ENCODE measurements at places on chromosomes 6 and 20.

DNA sequence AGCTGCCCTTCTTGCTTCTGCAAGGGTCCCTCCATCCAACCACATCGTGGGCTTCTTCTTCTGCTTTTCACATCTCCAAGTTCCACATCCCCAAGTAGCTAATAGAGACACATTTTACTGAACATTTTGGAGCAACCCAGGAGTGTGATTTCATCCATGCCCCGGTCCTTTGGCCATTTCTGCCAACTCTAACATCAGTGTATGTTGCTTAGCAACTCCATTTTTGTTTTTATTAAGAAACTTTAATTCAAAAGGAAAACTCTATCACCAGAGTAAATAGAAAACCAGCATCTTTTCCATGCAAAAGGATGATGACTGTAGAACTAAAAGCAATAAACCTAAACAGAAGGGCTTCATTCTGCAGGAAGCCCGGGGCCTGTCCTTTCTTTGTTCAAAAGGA lies 32.7 kb upstream of the SULF2 start:
- DNase-seq = no peak

GRCh38 chr20:57663681-57664451 lies 43.6 kb upstream of the ZBP1 start:
- no peak for DNase-seq

GRCh38 chr6:19269341-19269898 lies 567.8 kb upstream of the ID4 start:
- no peak for DNase-seq

DNA sequence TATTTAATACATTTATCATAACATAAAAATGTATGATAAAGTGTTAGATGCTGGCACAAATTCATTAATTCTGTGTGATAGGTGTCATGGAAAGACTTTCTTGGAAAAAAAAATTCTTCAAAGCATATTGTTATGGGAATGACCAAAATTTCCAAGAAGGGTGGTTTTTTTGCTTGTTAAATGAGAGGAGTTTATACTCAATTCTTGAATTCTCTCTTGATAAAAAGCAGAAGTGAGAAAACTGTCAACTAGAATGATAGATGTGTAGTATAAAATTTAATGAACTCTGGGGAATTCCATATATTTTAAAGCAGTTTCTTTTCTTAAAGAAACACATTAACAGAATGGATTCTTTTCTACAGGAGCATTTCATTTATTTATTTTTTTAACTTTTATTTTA lies 62.0 kb upstream of the SNAP91 start:
- DNase-seq = no peak

GRCh38 chr20:63064745-63065711 lies 58.3 kb upstream of the BHLHE23 start:
- no peak for DNase-seq

DNA sequence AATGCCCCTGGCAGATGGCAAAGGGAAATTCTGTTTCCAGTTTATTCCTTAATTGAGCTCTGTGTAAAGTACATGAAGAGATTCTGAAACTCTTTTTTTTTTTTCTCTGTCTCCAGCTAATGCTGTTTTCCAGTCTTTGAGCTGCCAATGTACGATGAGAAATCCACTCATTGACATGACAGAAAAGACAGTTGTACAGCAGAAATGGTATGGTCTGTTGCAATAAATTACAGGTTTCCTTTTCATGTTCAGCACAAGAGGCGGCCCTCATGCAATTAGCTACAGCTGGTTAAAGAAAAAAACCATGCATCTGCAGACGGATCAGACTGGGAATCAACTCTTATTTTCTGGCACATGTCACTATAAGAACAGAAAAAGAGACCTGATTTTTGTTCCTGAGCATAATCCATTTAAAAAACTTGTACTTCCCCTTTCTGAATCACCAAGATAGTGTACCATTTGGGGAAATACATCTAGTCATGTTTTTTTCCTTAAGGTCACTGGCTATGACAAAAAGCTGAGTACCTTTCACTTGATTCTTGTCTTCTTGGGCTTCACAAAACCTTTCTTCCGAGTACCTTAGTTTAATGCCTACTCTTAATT lies 289.8 kb upstream of the PREP start:
- DNase-seq = peak; percentile 35

DNA sequence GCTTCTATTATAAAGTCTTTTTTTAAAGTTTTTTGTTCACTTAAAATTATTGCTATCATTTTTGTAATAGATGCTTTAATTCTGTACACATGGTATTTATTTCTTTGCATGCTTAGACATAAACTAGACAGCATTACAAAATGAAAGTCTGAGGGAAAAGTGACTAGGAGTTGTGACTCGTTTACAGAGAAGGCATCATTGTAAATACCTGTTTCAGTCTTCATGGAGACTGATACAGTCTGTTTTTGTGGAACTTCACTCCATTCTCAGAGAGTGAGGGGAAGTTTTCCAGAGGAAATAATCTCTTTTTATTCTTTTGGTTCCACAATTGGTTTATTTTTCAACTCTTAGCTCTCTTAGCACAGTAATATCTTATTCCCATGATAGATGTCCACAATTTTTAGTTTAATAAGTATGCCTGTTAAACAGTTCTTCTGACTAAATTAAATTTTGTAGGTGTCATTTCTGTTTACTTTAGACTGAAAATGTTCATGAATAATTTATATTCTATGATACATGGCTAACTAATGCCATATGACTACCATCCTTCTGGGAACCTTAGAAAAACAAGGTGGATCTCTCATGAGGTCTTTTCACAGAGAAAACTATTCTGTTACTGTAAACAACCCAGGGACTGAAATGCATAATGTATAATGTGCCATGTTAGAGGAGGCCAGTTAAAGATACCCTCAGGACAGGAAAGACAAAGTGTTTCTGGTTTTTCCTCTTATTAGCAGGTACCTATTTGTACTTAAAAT lies 69.2 kb downstream of the MYO6 start:
- DNase-seq = no peak

GRCh38 chr20:7853493-7853892 lies 86.8 kb downstream of the HAO1 start:
- DNase-seq = no peak

GRCh38 chr20:24492031-24492607 lies 22.7 kb downstream of the SYNDIG1 start:
- DNase-seq = no peak

DNA sequence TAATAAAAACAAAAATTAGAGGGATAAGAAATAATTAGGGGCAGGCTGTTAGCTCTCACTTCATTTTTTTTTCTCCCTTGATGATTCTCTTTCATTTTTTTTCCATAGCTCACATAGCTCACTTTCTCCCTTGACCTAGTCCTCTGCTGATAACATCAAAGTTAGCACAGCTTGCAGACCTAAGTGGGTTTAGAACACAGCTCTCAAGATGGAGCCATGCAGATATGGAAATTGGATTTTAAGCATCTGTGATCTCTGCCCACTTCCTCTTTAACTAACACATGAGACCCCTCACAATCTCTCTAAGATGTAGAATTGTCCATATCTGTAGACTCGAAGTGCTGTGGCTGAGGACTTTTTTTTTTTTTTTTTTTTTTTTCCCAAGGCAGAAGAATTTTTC lies 257.1 kb downstream of the SOX4 start:
- DNase-seq = no peak

GRCh38 chr6:90459225-90459758 lies 127.6 kb downstream of the MAP3K7 start:
- DNase-seq = no peak

- peak; percentile 55 for DNase-seq
These were observed 49.0 kb downstream of the SOBP start for GRCh38 chr6:107538856-107539387.

DNA sequence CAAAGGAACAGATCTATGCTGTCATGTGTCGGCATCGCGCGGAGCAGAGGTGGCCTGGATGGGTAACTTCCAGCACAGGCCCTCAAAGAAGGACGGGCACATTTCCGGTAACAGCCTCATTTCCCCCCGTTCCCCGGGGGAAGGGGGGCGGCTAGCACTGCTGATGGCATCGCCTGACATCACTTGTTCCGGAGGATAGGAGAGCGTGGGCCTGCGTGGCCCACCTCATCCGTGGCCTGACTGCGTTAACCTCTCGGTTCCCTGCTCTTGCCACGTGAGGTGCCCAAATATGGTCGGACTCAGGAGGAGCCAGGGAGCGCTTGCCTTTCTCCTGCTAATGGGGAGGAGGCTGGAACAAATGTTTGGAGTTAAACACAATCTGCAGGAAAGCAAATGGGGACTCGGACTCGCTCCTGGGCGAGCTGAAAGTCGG lies at the start of gene AKAP12:
TSS of gene AKAP12 (plus strand) at position 365 of the 433 bp plus-strand sequence. CDS start 596 bp downstream, outside the sequence.
- DNase-seq = no peak

DNA sequence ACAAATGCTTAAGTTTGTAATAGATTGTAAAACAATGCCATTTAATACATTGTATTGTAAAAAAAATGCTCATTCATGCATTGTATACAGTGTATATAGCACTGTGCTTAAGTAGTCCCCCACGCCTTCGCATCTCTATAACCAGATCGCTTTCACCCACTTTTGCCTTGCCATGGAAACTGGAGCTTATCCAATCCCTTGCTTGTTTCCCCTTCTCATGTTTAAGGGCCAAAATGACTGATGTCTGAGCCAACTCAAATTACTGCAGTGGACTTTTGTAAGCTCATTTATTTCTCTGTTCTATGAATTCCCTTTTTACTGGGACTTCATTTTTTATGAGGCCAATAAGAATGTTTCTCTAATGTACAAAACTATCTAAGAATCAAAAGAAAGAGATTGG lies 730.9 kb upstream of the GJE1 start:
- DNase-seq = no peak
